ENCODE measurements at places on chromosomes 12 and 14.
A peak's percentile ranks its signal among the peaks of the same experiment; 100 is the strongest.

DNA sequence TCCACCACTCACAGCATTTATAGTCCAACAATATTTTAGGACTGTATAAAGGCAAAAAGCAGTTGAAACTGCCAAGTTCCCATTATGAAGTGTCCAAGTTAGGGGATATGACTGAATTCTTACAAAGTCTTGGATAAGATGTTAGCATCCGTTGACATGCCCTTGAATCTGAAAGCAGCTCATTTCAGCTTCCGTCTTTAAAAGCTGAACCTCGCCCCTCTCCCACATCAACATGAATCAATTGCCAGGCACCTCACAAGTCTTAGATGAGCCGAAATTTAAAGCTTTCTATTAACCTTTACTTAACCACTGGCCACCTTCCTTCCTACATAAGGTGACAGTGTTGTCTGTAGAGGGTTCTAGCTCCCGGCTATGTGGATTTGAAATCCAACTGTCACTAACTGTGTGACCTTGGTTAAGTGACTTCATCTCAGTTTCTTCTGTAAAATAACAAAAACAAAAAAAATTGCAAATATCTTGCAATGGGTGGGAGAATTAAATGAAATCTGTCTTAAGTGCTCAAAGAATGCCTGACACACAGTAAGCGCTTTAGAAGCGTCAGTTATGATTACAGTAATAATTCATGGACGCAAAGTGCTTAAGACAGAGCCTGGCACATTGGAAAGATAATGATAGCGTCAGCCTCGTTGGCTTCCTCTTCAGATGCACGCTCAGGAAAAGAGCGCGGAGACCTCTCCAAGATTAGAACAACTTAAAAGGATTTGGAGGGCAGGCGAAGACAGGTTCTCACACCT, 1.2 kb downstream of the PPP1CC start:
- DNase-seq, result peak; percentile 11

- DNase-seq, result no peak
Observed at GRCh38 chr14:96057738-96058137, 18.6 kb downstream of the C14orf132 start.

DNA sequence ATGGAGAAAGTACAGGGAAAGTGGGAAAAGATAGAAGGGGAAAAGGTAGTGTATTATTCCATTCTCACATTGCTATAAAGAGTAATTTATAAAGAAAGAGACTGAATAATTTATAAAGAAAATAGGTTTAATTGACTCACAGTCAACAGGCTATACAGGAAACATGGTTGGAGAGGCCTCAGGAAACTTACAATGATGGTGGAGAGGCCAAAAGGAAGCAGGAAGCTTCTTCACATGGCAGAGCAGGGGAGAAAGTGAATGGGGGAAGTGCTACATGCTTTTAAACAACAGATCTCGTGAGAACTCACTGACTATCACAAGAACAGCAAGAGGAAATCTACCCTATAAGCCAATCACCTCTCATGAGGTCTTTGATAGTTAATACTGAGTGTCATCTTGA, 725.0 kb upstream of the FLRT2 start:
- DNase-seq, result no peak

DNA sequence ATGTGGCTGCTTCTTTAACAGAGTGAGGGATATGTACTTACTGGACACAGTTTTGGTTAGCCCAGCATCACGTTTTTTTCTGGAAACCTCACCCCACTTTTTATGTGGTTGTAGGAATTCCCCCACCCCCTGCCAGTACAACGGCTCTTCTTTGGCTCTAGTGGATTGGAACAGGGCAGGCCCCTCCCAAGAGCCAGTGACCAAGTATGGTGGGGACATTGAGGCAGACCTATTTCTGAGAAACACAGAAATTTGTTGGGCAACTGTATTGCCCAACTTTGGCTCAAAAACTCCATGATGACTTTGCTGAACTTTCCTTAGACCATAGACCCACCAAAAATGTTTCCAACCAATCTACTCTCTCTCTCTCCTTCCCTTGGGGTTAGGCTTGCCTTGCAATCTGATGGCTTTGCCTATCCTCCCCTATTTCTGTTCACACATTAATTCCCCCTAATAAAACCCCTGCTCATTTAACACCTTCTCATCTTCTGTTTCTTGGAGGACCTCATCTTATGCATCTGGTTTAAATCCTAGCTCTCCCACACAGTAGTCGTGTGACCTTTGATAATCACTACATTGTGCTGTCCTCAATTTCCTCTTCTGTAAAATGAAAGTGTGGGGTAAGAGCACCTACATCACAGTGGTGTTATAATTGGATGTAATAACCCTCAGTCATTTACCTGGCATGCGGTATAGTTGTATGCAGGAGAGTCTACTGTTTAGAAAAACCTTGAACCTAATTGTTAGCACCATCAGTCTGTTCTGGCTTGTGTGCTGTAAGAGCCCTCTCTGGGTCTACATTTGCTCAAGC, 71.7 kb downstream of the IGF1 start:
- DNase-seq, result no peak

DNA sequence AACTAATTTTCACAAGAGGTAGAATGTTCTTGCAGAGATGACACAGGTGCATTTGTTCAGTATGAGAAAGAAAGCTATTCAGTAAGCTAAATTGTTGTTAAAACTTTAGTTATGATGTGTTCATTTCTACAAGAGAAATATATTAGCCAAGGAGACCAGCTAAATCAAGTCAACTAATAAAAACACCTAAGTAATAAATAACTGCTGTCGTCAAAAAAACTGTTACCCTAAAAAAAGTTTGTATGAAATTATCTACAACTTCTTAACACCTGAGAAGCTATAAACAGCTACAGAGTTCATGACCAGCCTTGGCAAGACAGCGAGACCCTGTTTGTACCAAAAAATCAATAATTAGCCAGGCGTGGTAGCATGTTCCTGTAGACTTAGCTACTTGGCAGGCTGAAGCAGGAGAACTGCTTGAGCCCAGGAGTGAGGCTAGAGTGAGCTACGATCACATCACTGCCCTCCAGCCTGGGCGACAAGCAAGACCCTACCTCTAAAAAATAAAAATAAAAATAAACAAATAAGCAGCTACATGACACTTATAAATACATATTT, 67.6 kb upstream of the AP4S1 start:
- DNase-seq, result no peak

- DNase-seq, result peak; percentile 4
Observed at GRCh38 chr14:58717813-58718212, 80.1 kb downstream of the DACT1 start.

DNA sequence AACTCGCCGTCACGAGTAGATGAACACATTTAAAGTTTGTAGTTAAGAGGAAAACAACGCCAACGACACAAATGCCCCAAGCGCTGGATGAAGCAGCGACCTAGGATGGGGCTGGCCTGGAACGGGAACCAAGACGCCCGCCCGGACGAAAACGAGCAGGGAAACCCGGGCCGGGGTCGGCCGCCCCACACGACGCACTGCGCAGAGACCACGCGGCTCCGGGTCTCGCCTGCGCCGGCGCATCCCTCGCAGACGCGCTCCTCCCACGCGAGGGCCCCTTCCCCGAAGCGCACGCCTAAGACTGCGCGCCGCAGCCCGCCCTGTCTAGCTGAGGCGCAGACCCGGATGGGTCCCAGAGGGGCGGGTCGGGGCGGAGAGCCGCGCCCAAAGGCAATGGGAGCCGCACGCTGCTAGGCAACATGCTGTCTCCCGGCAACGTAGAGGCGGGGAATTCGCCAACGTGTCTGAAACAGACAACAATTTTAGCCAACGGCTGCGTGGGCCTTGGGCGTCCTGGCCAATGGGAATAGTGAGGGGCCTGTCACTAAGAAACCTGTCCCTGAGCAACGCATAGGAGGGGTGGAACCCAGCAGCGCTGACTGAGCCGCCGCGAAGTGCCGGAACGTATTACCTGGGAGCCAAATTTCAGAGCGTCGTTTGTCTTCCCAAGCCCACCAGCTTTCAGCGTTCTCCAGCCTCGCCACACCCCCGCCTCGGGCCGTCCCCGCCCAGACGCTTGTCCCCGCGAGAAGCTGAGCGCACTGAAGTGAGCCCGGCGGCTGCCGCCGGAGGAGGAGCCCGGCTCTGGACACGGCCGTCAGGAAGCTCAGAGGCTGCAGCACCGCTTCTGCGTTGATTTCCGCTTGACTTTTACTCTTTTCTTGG, 21.0 kb upstream of the CHFR start:
- peak; percentile 60 for DNase-seq

- DNase-seq, result no peak
Observed at GRCh38 chr12:5034603-5035002, 9.1 kb upstream of the KCNA5 start.

DNA sequence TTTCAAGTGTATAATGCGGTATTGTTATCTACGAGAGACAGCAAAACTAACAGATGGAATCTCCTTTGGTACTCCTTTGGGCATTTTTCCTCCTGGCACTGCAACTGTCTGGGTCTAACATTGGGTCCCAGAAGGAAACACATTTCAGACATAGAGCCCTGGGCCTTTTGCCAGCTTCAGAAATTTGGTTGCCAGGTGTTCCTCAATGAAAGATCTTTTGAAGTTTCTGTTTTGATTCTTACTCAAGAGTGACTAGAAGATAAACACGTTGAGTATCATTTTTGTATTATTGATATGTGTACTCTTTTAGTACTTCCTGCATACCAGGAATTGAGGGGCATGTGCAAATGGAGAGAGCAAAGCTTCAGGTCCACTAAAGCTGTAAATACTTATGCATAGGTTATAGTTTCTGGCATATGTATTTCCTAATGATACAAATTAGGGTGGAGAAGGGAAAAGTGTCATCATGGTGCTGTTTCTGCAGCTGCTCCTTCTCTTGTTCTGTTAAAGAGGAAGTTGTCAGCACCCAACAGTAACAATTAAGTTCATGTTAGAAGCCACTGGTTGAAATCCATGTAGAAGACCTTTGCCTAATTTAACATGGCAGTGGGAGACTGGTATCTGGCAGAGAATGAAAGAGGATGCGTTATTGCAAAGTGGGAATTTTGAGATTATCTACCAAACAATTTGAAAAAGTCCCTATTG, 53.5 kb downstream of the SLC38A6 start:
- no peak for DNase-seq

DNA sequence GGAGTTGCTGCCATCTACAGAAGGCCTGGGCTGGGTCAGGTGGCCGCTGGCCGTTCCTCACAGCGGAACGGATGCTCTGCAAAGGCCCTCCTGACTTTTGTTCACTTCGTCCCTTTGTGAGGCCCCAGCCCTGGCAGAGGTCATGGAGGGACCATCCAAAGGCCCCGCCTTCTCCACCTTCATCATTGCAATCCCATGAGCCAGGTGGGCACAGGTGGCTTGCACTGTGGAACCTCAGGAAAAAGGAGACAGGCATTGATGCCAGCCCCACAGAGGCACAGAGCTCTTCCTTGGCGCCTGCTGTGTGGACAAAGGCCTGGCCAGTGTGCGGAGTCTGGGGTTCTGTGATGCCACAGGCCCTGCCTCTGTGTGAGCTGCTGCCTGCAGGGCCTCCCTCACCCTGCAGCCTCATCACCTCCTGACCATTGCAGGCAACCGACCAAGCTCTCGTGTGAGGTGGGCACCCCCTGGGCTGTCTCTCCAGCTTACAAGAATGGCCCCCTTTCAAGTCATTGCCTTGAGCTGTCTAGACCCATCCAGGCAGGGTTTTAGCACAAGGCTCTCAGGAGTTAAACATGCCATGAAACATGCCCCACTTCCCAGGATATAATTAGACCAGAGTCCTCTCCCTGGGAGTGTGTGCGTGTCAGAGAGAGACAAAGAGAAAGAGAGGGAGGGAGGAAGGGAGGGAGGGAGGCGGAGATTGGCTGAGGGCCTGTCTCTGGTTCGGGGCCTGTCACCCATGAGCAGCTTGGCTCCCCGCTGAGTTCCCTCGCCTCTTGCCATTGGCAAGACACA, 19.3 kb downstream of the NFKBIA start:
- peak; percentile 77 for DNase-seq

DNA sequence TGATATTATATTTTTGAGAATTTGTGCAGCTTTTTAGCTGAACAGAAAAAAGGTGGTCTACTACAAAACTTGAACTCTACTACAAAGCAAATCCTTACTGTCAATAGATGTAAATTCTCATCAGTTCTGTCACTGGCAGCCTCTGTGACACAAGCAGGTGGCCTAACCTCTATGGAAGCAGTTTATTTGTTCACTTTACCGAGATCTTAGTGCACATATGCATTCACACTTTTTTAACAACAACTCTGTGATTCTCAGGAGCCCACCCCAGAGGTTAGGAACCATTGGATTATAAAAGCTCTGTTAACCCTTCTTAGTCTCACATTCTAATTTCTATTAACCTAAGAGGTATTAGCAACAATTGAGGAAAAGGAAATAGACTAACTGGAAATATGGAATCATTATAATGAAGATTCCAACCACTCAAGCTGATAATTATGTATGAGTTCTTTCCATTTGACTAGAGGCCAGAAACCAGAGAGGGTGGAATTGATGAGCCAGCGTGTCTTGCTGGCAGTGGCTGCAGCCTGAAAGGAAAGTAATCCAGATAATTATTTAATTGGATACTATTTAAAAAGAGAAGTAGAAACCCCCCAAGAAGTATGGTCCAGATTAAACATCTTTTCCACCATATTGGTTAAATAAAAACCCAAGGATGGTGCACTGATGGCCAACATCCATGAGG, 451.1 kb downstream of the TMEM117 start:
- peak; percentile 3 for DNase-seq

DNA sequence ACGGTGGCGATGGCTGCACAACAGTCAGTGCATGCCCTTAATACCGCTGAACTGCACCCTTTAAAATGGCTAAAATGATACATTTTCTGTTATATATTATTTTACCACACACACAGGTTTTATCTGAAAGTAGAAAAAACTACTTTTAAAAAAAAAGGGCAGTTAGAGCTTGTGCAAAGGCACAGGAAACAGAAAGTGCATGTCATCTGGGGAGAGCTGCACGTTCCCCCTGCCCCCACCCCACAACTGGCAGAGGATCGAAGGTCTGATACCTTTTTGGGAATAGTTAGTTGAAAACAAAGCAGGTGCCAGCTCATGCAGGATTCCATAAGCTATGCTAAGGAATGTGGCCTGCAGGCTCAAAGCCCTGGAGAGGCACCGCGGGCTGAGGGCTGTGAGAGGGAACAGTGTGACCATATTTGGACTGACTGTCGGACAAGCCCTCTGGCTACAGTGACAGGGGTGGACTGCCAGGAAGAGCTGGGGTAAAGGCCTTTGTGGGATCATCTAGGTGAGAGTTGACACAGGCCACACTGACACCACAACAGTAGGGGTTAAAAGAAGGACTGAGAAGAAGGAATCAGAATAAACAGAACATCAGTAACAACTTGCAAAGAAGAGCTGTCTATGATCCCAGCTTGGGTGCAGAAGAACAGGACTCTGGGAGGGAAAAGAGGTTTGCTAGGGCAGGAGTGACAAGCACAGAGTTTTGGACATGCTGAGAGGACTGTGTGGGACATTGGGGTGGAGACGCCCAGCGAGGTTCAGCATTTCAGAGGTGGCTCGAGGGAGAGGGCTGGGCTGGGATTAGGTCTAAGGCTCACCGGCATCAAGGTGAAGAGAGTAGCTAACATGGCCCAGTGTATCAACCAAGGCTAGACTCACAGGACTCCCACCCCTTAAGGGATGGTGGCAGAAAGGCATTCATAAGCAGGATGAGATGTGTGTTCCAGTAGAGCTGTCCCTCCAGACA, 54.6 kb downstream of the ACTN1 start:
- DNase-seq, result no peak

- DNase-seq, result no peak
Observed at GRCh38 chr14:53010193-53011040, 59.6 kb upstream of the FERMT2 start.

- no peak for DNase-seq
Observed at GRCh38 chr14:105472486-105472991, 2.1 kb upstream of the CRIP2 start.

Measured in NCI-H1694 treated with DMSO at 0.1 percent for 48 hours (cell line).